Anterior cingulate cortex (tissue), 58 donors: ENCODE measurements at places on chromosomes 12 and 14.

DNA sequence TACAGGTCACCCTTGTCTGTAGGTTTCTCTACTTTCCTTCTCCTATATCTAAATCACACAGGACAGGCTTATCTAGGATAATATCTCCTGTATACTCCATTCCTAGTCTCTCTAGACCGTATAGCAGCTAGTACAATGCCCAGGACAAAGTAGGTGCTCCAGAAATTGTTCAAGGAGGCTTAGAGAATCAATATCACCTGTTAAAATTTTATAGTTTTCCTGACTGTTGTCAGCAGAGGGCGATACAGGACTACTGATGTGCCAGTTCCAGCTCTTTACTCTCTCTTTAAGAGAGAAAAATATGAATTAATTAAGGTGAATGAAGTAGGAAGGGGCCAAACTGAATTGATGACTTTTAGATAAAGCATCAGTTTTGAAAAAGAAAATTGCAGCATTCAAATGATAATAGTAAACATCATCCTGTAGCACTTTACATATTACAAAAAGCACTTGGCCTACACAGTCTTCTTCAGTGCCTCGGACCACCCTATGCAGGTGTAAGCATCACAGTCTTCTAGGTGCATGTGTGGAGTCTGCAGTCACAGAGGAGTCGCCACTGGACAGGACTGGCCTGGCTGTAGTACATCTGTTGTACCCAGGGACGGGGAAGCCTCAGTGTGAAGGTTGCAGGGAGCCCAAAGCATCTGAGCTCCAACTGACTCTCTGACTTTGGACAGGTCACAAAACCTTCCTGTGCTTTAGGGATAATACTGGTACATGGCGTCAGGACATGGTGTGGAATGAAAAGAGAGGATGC, 61.9 kb upstream of the MAX start:
- no peak for DNase-seq

- DNase-seq, result no peak
These were observed 664.9 kb downstream of the VRK1 start for GRCh38 chr14:97462081-97462480.

GRCh38 chr14:73260574-73260973, 23.3 kb downstream of the PAPLN start:
- no peak for DNase-seq

GRCh38 chr12:127957001-127957660, 309.8 kb upstream of the TMEM132C start:
- no peak for DNase-seq

- no peak for DNase-seq
These were observed 5.2 kb downstream of the OR4E1 start for GRCh38 chr14:21668377-21668776.

GRCh38 chr12:107027636-107028053, 40.7 kb upstream of the MTERF2 start:
- no peak for DNase-seq

GRCh38 chr12:7091660-7092228, 501 bp downstream of the C1R start:
- no peak for DNase-seq

DNA sequence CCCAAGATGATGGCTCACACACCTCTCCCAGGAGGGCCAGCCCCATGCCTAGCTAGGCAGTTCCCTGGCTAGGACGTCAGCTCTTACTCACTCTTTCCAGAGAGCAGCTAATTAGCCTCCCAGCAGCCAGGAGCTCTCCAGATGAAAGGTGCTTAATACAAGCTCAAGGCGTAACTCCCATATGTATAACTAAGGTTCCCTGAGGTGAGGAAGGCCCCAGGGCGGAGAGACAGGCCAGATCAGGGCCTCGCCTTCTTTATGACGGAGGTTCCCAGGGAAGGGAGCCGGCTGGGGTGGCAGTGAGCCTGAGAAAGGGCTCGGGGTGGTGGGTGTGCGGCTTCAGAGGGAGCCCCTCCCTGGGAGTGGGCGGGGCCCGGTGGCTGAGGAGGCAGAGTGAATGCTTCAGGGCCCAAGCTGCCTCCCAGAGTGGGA, 26.4 kb upstream of the ZFP36L1 start:
- DNase-seq, result no peak

- DNase-seq, result no peak
These were observed 78.6 kb upstream of the IFNG-AS1 start for GRCh38 chr12:67910360-67911274.

GRCh38 chr12:116920939-116921338, 10.2 kb downstream of the FBXW8 start:
- DNase-seq, result no peak

DNA sequence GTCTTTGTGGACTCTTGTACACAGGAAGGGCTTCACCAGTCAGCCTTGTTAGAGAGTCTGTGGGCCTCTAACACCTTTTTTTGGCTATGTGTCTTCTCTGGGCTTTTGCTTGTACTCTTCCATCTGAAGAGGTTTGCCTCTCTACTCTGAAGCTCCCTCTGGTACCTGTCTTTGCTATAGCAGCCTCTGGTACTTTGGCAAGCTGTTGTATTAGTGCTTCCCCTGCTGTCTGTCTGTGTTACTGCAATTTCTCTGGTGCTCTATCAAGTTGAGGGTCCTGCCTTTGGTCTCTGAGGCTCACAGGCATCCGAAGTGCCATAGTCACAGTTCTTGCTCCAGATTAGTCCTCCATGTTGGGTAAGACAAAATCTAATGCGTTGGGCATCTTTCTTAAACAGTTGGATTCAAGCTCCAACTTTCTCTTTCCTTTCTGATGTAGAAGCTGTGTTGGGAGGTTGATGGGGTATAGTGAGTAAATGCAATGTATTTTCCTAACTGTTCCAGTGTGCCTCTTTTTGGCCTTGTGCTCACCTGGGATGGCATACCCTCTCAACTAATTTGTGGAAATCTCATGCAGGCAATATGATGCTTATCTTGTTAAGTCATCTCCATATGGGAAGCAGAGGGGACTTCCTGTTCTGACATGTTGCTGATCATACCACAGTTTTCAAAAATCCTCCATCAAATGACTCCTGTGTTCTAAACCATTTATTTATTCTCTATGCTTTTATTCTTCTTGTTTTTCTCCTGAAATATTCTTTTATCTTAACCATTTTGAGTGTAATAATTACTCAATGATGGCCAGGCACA, 88.8 kb downstream of the ATF7IP start:
- no peak for DNase-seq

DNA sequence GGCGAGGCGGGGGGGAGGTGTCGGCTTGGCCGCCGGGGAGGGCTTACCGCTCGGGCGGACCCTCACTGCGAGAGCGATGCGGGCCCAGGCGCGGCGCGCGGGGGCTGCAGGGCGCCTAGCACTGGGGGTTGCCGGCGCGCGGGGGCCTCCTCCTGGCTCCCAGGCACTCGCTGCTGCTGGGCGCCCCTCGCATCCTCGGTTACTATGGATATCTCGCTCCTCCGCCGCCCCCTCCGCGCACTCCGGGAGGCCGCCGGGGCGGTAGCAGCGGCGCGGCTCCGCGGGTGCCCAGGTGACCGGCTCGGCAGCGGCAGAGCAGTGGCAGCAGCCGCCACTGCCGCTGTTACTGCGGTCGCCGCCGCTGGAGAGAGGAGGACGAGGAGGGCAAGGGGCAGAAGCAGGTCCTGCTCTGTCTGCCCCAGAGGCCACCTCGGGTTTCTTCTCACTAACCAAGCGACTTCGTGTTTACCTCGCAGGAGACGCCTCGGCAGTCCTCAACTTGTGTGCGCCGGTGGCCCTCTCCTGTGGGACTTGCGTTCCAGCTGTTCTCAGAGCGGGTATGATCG, 250.1 kb downstream of the APAF1 start:
- DNase-seq, result no peak

DNA sequence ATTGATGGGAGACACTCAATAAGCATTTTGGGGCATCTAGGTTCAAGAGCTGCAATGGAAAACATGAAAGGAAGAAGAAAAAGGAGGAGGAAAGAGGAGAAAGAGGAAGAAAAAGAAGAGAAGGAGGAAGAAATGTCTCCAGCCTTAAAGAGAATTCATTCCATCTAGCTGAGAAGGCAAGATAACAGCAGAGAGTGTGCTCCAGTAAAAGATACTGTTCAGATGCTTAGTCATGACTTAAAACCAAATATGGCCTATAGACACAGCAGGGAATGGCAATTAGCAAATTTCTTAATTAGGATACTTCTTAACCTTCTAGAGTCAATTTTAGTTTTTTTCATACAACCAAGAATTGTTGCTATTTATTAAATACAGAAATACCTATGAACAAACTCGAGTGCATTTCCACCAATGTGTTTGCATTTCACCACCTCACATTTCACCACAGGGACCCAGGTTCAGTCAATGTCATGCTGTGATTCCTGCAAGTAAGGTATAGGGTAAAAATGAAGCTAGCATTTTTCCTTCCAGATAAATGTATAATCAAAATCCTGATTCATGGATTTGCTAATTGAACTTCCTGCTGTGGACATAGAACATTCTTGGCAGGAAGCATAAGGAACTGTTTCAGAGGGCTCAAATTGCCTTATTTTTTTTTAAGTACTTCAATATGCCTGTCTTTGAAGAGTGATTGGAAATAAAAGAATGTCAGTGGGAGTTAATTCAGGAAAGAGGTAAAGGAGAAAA, 177.8 kb downstream of the RPS29 start:
- DNase-seq, result no peak

DNA sequence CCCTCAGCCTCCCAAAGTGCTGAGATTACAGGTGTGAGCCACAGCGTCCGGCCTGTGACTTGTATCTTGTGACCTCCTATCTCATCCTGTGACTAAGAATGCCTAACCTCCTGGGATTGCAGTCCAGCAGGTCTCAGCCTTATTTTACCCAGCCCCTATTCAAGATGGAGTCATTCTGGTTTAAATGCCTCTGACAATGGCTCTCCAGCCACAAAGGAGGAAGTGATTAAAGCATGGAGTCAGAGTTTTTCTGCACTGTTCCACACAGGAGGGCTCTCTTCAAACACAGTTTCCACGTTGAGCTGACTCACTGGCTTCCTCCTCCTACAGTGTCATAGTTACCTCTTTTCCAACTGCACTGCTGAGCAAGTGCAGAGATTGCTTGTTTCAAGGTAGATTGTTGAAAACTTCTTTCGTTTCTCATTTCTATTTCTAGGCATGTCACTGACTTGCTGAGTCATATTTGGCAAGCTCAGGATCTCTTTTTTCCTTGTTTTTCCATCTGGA, 383.8 kb downstream of the PCNX1 start:
- peak; percentile 7 for DNase-seq

- DNase-seq, result no peak
These were observed 3.9 kb downstream of the ANKRD33 start for GRCh38 chr12:51891843-51892242.

DNA sequence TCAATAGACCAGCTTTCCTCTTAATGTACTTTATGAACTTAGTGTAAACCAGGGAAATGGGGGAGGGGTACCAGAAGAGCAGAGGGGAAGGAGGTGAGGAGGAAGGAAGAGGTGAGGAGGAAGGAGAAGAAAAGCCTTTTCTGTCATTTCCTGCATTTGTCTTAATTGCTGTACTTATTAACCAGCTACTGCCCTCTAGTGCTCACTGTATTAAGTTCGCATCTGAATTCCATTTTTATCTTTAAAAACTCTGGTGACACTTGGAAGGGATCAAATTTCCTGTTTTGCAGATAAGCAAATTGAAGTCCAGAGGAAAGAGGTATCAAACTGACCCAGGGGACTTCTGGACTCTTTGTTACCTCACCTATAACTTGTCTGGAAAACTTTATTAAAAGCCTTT, 22.2 kb downstream of the MANSC1 start:
- no peak for DNase-seq

GRCh38 chr12:98372340-98373024, 142.9 kb upstream of the TMPO start:
- no peak for DNase-seq

DNA sequence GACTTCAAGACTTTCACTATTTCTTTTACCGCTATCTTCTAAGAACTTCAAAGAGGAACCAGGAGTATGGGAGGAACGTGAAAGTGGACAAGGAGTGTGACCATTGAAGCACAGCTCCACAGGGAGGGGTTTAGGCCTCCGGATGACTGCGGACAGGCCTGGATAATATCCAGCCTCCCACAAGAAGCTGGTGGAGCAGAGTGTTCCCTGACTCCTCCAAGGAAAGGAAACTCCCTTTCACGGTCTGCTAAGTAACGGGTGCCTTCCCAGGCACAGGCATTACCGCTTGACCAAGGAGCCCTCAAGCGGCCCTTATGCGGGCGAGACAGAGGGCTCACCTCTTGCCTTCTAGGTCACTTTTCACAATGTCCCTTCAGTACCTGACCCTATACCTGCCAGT, 267.0 kb downstream of the RPL10L start:
- DNase-seq, result no peak

- no peak for DNase-seq
These were observed 317.5 kb upstream of the KITLG start for GRCh38 chr12:88897723-88898122.

DNA sequence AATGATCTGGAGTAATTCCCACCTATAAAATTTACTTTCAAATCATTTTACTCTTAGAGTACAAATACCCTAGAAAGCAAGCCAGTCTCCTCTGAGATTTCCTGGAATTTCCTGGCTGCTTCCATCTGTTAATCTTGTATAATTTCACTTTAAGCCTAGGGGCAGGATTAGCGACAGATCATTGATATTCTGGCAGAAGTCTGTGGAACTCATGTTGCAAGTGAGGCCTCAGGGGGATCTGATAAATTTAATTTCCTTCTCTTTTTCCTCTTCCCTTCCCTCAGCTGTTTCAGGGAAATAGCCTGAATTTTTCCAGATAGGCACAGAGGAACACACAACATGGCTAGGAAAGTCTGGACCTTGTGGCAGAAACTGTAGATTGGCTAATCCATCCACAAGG, 5.9 kb upstream of the KRT6A start:
- no peak for DNase-seq

DNA sequence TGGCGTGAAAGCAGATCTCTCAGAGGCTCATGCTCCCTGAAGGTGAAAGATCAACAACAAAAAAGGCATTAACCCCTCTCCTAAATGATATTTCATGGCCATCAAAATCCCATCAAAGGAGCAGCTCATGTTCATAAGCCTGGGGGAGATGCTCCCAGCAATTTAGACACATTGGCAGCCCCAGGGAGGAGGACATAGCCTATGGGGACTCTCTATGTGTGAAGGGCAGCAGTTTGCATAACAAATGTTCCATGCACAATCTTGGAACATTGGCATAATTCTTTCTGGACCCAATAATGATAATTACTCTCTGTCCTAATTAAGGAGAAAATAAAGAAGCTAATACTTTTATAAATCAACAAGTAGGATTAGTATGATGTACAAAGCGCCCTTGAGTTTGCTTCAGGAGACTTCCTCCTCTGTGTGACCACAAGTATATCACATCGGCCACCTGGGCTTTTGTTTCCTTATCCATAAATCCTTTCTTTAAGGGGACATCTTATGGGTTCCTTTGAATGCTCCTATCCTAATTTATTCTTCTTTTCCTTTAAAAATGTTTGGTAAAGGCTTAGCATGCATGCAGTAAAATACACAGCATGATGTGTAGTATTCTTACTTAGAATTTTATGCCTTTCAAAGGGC, 161.9 kb upstream of the PLEKHG7 start:
- DNase-seq, result no peak

GRCh38 chr12:64946132-64946829, 121.8 kb downstream of the TBC1D30 start:
- peak; percentile 52 for DNase-seq

GRCh38 chr14:103546652-103547454, 15.6 kb downstream of the BAG5 start:
- DNase-seq, result peak; percentile 62

GRCh38 chr12:80053051-80053790, 46.1 kb upstream of the OTOGL start:
- peak; percentile 16 for DNase-seq

- DNase-seq, result no peak
These were observed 4.2 kb downstream of the RIN3 start for GRCh38 chr14:92517761-92518160.

GRCh38 chr14:60274448-60274847, 25.4 kb downstream of the PPM1A start:
- no peak for DNase-seq

GRCh38 chr14:96090441-96091148, 51.4 kb downstream of the C14orf132 start:
- peak; percentile 40 for DNase-seq
